ENCODE measurements at places on chromosomes 1 and 21. TPM values are rescaled to one million over a fixed set of nuclear protein-coding genes. Genes with fewer than 3 reads are reported as not detected.

The TEDDM1 gene
- total RNA-seq = not detected

The CTBS gene
- total RNA-seq = 14.5 TPM

The MAN1C1 gene
- 32.0 TPM for total RNA-seq

The ACTN2 gene
- 0.18 TPM for total RNA-seq

The FHAD1 gene
- 0.63 TPM for total RNA-seq

The C1orf210 gene
- total RNA-seq = not detected

The CSMD2 gene
- 0.82 TPM for total RNA-seq

The SLC25A34 gene
- total RNA-seq = 0.65 TPM

The PHF13 gene
- total RNA-seq = 14.7 TPM

The CLCNKB gene
- not detected for total RNA-seq

The MPC2 gene
- 49.3 TPM for total RNA-seq

The LYPD8 gene
- total RNA-seq = not detected

The LMX1A gene
- not detected for total RNA-seq

The C8B gene
- not detected for total RNA-seq

The NBPF6 gene
- not detected for total RNA-seq

The RGS8 gene
- not detected for total RNA-seq

Measured in fibroblast of the aortic adventitia (primary cell).